ENCODE measurements at places on chromosomes 16 and 17. TPM values are rescaled to one million over a fixed set of nuclear protein-coding genes. Genes with fewer than 3 reads are reported as not detected.

The ZSCAN10 gene
- not detected for total RNA-seq

The CHST4 gene
- not detected for total RNA-seq

The TBC1D16 gene
- total RNA-seq, result 6.8 TPM

The CCL7 gene
- not detected for total RNA-seq

The FNDC8 gene
- total RNA-seq, result not detected

The GSDMA gene
- total RNA-seq, result 0.08 TPM
